ENCODE measurements at places on chromosomes 5 and 9.

DNA sequence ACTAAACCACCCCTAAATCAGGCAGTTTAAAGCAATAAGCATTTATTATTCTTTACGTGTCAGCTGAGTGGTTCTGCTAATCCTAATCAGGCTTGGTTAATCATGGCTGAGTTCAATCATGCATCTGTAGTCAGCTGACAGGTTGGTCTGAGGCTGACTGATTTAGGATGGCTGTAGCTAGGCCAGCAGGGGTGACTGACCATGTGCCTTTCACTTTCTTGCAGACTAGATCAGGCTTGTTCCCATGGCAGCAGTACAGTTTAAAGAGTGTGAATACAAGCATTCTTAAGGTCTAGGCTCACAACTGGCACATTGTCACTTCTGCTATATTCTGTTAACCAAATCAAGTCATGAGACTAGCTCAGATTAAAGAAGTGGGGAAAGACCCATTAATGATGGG lies 16.1 kb upstream of the MPDZ start:
- DNase-seq: no peak

DNA sequence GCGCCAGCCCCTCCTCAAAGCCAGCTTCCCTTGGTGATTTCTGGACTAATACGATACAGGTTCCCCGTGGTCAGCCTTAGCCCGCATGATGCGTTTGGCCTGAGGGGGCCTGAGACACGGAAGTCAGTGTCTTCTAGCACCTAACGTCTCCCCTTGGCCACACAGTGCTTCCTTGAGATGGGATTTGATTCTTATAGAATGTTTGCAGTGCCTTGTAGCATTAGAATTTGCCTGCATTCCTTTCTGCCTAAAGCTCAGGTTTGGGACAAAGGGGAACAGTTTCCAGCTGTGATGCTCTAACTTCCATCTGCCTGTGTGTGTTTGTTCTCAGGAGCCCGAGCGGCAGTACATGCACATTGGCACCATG lies 34.4 kb downstream of the CFAP90 start:
- DNase-seq: no peak

- peak; percentile 90 for DNase-seq
These were observed 25.8 kb upstream of the TRIM32 start for GRCh38 chr9:116661037-116661954.

GRCh38 chr9:84154320-84154719 lies 173.7 kb downstream of the RMI1 start:
- DNase-seq: peak; percentile 82

DNA sequence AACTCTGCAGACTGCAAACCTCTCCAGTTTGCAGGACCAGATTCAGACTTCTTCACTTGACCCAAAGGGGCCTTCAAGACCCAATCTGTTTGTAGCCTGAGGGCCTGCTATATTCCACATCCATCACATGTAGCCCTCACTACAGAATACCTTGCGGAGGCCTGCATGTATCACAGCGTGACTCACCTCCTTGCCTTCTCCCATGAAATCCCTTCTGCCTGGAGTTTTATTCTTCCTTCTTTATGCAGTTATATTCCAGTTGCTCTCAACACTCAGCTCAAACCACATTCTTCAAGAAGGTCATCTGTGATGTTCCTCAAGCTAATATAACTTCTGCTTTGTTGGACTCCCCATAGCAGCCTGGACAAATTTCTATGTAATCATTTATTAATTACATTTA lies 198.5 kb upstream of the PTGER4 start:
- DNase-seq: no peak

DNA sequence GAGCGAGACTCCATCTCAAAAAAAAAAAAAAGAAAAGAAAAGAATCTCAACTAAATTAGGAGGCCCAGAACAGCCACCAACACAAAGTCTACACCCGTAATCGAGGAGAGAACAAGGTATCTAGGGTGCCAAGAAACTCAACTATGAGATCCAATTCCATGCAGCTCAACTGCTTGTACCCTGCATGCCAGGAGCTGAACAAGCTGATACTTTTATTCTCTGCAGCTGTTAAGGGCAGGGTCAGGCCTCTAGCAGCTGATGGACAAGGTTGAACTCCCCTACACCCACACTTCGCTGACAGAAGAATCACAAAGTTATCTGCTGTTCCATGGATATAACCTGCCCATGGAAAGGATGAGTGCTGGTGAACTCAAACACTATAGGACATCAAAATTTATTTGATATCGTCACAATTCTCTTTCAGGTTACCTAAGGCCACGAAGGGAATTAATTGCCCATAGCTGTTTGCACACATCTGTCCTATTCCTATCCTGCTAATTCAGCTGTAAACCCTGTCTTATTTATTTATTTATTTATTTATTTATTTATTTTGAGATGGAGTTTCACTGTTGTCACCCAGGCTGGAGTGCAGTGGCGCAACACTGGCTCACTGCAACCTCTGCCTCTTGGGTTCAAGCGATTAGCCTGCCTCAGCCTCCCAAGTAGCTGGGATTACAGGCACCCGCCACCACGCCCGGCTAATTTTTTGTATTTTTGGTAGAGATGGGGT lies 20.7 kb downstream of the UBAP2 start:
- DNase-seq: no peak

GRCh38 chr5:178116143-178116885 lies 3.0 kb downstream of the N4BP3 start:
- DNase-seq: no peak

- DNase-seq: peak; percentile 89
These were observed 74.3 kb downstream of the DCP2 start for GRCh38 chr5:113050721-113051382.

GRCh38 chr5:125277494-125278154 lies 531.2 kb upstream of the ZNF608 start:
- DNase-seq: peak; percentile 54

GRCh38 chr9:114429488-114429887 lies 41.7 kb upstream of the AKNA start:
- no peak for DNase-seq

GRCh38 chr9:124198948-124199347 lies 58.8 kb upstream of the NEK6 start:
- no peak for DNase-seq

DNA sequence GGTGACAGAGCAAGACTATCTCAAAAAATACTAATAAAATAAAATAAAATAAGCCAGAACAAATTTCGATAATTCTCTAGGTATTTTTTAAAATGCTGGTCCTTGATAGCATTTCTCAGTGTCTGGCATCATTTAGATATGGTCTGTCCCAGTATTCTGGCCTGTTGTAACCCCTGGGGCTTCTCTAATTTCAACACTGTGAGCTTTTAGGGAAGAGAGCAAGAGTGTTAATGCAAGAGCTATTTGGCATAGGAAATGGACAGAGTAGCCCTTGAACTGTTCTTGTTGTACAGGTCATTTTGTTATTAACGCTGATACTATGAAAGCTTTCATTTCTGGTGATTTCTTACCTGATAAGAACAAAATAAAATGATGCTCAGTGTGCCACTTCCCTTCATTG lies 112.2 kb upstream of the ZNF608 start:
- DNase-seq: no peak

DNA sequence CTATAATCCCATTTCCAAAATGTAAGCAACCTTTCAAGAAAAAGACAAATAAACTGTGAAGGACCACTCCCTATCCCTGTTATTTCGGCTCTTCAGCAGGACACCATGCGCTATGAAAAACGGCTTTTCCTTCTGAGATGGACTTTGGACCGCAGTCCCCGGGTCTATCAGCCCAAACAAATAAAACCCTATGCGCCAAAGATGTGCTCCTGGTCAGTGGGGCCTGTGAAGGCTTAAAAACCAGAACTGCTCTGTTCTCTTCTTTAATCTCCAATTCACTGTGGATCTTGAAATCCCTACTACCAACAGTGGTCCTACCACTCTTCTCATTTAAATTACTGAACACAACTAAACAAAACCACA lies 33.3 kb downstream of the RAPGEF1 start:
- no peak for DNase-seq

DNA sequence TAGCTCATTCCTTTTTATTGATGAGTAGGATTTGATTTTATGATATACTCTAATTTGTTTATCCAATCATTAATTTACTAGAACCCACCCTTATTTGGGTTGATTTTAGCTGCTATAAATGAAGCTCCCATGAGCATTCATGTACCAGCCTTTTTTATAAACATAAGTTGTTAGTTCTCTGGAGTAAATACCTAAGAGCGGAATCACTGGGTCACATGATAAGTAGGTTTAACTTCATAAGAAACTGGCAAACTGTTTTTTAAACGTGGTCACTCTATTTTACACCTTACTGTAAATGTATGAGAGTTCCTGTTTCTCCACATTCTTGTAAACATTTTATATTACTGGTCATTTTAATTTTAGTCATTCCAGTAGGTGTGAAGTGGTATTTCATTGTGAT lies 364.6 kb downstream of the NPR3 start:
- no peak for DNase-seq

- DNase-seq: no peak
These were observed 11.3 kb upstream of the DIPK1B start for GRCh38 chr9:136700959-136701667.

- no peak for DNase-seq
These were observed 74.7 kb downstream of the NTRK2 start for GRCh38 chr9:84744195-84744594.

DNA sequence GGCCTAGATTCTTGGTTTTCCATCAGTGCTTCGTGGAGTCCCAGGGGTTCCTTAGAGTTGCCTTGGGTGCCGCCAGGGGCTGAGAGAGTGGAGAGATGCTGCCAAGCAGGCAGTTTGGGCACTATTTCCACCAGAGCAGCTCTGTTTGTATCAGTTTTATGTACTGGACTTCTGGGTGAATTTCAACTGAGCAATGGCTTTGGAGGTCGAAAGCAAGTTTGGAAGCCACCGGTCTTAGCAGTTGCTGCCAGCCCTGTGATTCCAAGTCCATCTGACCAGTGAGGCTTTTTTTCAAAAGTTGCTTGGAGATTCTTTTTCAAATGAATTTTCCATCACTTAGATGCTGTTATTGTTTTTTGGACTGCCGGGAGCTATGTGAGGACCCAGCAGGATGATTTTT lies 68.5 kb downstream of the ANGPTL2 start:
- no peak for DNase-seq

GRCh38 chr5:119071561-119071995 lies 691 bp downstream of the DMXL1 start:
- peak; percentile 16 for DNase-seq

DNA sequence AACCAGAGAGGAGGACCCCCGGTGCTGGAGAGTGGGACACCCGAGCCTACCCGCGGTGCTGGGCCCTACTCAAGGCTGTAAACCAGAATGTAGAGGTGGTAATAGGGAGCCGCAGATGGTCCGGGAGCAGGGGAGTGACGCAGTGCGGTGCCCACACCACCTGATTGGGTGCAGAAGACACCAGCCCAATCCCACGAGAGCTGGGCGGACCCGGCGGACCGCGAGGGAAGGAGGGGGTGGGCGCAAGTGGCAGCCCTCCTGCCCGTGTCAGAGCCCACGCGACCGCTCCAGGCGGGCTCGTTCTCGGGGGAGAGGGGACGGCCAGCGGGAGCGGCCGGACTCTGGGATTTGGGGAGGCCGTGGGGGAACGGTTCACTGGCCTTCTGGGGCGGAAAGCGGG lies 71.2 kb downstream of the C9orf50 start:
- peak; percentile 76 for DNase-seq

GRCh38 chr5:143418140-143418866 lies 14.8 kb upstream of the NR3C1 start:
- DNase-seq: no peak

GRCh38 chr9:112831969-112832368 lies 58.7 kb downstream of the SLC46A2 start:
- DNase-seq: no peak

GRCh38 chr5:126069329-126069728 lies 353.9 kb upstream of the GRAMD2B start:
- DNase-seq: no peak

GRCh38 chr9:129524582-129525270 lies 96.2 kb downstream of the C9orf50 start:
- DNase-seq: no peak

- DNase-seq: no peak
These were observed 86.1 kb upstream of the ADAMTS2 start for GRCh38 chr5:179431221-179431824.

DNA sequence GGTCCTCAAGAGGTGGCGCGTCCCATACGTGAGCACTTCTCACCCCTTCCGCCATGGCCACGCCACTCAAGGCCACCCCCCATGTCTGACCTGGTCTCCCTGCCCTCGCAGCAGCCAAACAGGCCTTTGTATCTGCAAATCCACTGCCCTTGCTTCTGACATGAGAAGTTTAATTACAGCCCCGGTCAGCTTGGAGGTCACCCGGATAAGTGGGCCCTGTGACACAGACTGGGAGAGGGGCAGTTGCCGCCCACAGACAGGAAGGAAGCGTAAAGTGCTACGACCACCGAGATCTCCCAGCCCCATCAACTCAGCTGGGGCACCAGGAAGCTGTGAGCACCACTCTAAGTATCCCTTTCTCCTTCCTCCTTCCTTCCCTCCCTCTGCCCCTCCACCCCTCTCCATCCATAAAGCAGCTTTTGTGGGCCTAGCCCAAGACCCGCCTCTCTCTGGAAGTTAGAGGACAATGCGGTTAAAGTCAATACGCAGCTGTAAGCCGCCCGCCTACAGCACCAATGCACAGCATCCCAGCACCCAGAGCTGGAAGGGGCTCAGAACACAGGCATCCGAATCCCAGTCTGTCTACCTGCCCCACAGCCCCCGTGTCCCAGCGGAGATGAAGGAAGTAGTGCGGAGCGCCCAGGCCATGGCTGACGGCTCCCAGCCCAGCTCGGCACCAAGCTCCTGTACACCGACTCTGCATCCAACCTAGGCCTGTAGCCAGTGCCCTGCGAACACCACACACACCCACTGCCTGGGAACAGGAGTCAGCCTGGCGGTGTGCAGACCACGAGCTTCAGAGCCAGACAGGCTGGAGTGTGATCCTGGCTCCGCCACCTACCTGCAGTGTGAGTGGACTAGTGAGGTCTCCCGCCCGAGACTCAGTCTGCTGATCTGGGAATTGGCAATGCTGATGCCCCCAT lies 44.8 kb upstream of the RNF130 start:
- DNase-seq: no peak

GRCh38 chr5:121748686-121749085 lies 103.0 kb upstream of the FTMT start:
- no peak for DNase-seq

DNA sequence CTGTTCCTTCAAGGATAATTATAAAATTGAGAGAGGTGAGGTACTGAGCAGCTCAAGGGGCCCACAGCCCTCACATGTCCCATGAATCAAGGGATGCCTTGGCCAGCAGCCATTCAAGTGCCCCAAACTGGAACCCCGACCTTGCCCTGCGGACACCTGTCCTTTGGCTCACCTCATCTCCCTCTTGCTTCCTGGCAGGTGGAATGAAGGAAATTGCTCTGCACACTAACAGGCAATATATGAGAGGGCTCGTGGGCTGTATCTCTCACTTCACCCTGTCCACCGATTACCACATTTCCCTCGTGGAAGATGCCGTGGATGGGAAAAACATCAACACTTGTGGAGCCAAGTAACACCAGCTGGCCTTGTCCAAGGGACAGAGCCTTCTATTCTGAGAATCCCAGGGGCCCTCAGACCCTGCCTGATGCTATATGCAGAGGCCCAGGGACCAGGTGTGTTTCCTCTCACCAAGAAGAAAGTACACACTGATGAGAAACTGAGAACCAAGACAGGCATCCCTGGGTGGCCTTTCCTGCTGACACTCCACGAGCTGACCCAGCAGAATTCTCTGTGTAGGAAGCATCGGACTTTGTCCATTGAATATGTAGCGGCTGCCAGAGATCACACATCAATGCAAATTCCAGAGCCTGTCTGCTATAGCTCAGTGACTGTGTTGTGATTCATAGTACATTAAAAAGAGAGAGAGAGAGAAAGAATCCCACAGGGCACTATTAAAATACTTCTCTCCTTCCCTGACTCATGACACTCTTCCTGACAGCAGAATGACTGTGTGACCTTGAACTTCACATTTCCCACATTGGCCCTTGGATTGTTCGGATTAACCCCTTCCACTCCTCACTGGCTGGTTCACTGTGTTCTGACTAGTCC lies 92.6 kb downstream of the LIFR start:
- DNase-seq: peak; percentile 93

Data from AG10803 (cell line).